NCI-H524 treated with DMSO at 0.1 percent for 48 hours (cell line): ENCODE measurements at places on chromosomes 4 and X.

DNA sequence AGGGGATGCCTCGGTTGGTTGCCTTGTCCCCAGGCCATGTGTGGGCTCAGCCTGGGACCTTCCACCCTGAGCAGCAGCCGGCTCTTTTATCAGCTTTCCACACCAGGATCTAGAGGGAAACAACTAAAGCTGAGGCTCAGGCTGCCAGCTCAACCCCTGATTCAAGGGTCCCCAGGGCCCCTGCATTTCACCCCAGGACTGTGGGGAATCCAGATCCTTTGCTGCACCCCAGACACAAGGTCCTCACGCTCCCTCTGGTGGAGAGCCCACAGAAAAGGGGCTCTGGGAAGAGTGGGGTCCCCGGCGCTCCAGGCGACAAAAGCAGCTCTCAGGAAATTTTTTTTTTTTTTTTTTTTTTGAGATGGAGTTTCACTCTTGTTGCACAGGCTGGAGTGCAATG is 64.3 kb downstream of the ZFYVE28 start:
- no peak for DNase-seq

GRCh38 chrX:56462389-56462788 is 101.0 kb upstream of the UBQLN2 start:
- no peak for DNase-seq

GRCh38 chrX:38287674-38288073 is 39.6 kb downstream of the RPGR start:
- DNase-seq: no peak

DNA sequence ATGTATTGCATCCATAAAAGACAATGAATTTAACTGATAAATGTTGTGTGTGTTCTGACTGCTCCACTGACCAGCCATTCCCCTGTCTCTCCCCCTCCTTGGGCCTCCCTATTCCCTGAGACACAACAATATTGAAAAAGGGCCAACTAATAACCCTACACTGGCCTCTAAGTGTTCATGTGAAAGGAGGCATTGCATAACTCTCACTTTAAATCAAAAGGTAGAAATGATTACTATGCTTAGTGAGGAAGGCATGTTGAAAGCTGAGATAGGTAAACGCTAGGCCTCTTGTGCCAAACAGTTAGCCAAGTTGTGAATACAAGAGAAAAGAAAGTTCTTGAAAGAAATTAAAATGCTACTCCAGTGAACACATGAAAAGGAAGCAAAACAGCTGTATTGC is 152.7 kb downstream of the POU4F2 start:
- DNase-seq: no peak

- DNase-seq: no peak
Measured at GRCh38 chrX:122579526-122579925, 604.6 kb upstream of the GRIA3 start.
